ENCODE measurements at places on chromosomes 3 and 15.

- no peak for DNase-seq
These were observed 133.4 kb upstream of the BHLHE40 start for GRCh38 chr3:4845882-4846281.

- no peak for DNase-seq
These were observed 108.8 kb downstream of the RAB11A start for GRCh38 chr15:65978110-65978509.

DNA sequence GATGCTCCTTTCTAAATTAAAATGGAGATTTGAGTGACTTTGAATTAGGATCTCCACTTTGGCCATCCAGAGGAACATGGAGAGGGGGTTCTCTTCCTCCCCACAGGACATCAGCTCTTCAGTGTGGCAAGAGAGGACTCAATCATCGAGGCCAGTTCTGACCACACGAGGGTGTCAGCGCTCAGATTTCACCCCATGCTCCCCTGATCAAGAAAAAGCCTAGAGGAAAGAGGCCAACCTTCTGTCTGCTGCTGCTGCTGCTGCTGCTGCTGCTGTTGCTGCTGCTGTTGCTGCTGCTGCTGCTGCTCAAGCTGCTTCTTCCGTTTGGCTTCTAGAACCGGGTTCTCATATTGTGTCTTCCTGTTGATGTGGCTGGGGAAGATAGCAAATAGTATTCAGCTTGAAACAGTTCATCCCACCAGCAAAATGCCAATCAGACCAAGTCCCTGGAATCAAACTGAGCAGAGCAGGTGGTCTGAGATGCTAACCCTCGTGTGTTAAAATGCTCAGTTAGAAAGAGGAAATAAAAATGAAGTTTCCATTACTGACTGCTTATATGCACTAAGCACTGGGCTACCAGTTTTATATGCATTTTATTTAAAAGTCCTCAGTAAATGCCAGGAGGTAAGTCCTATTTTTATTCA is 599.0 kb downstream of the MAGI1 start:
- DNase-seq: peak; percentile 71

DNA sequence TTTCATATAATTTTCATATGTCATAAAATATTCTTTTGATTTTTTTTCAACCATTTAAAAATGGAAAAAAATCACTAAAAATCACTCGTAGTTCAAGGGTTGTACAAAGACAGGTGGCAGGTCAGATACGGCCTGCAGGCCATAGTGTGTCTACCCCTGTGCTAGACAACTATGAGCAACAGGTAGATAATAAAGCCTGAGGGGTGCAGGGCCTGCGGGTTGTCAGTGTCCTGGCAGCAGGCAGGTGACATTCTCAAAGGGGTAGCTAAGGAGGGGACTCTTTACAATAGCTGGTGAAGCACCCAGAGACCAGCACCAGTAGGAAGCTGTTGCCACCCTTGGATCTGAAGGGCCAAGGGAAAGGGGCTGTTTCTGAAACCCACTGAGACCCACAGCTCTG is 34.4 kb downstream of the MINAR1 start:
- no peak for DNase-seq

- DNase-seq: no peak
These were observed 31.6 kb upstream of the SEMA3F start for GRCh38 chr3:50123394-50124051.

DNA sequence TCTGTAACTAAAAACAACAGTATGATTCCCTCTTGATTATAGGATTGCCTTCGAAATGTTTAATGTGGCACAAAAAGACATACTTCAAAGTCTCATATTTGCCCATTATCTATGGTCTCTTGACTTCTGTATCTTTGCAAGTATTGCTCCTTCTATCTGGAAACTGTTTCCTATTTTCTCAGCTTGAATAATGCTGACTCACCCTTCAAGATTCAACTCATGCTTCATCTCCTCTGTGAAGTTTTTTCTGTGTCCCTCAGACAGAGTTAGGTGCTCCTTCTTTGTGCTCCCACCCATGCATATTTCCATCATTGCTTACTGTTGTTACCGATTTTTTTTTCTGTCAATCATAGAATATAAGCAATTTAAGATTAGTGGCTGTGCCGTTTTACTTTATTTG is 192.8 kb upstream of the ROBO1 start:
- DNase-seq: no peak
